ENCODE measurements at places on chromosomes 7 and 10. TPM values are rescaled to one million over a fixed set of nuclear protein-coding genes. Genes with fewer than 3 reads are reported as not detected.
A peak's percentile ranks its signal among the peaks of the same experiment; 100 is the strongest.

Gene MOGAT3
- not detected for total RNA-seq

Gene OR2A5
- not detected for total RNA-seq

Gene ZNF853
- 0.51 TPM for total RNA-seq

Gene NPSR1
- not detected for total RNA-seq

Gene SLIT1
- not detected for total RNA-seq

Gene PDCD11
- total RNA-seq = 25.2 TPM

DNA sequence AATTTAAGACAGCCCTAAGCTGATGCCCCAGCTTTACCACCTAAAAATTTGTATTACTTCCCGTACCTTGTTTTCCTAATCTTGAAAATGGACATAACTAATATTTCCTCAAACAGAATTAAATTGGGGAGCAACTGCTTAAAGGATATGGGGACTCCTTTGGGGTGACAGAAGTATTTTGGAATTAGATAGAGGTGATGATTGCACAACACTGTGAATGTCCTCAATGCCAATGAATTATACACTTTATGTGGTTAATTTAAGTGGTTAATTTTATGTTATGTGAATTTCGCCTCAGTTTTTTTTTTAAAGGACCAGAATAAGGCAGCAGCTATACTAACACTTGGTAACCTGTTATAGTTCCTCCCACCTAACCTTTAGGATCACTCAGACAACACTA is 19.9 kb upstream of the NPFFR1 start:
- no peak for DNase-seq

DNA sequence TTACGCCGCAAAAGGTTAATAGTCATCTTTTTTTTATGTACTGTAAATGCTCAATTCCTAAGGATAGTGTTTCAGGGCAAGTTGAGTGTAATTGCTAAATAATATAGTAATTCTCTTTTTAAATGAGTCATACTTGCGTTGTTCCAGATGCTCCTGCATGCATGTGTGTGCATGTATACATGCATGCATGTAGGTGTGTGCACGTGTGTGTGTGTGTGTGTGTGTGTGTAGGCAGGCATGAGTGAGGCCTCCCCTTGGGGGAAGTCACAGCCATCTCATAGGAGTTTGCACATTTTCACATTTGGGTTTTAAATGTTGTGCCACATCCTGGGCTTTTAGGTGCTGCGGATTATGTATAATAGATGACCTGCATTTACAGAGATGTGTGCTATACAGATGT is 1095.8 kb downstream of the KCNMA1 start:
- DNase-seq = no peak

GRCh38 chr10:78756604-78757343 is 312.0 kb upstream of the ZMIZ1 start:
- DNase-seq = peak; percentile 99

DNA sequence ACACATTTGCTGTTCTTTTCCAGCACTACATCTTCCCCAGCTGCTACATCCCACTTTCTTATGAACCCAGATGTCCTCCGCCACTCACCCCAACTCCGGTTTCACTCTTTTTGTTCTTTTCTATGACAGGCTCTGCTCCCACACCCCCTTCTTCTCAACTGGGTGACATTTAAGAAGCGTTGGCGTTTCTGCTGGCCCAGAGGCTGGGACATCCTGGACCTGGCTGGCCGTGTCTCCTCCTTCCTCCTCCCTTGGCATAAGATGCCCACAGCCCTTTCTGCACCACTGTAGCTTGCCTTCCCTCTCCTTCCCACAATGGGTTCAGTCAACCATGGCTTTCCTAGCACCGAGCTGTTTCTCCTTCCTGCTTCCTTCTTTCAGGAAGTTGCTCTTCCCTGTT is 9.4 kb upstream of the CALML5 start:
- no peak for DNase-seq

GRCh38 chr10:87921931-87922688 is 58.7 kb downstream of the PTEN start:
- DNase-seq = peak; percentile 22

DNA sequence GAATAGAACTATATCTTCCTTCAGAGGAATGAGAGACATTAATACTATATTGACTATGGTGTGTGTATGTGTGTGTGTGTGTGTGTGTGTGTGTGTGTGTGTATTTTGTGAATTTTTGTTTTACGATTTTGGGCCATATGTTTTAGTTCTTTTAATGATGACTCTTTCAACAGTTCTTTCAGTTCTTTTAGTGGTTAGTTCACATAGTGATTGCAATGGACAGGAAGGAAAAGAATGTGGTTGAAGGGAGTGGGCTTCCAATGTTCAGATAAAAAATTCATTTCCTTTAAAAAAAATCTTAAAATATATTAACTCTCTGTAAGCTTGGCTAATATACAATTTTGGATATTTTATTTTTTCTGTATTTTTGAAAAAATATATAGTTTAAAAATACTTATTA is 315.7 kb upstream of the DGKB start:
- DNase-seq = no peak

DNA sequence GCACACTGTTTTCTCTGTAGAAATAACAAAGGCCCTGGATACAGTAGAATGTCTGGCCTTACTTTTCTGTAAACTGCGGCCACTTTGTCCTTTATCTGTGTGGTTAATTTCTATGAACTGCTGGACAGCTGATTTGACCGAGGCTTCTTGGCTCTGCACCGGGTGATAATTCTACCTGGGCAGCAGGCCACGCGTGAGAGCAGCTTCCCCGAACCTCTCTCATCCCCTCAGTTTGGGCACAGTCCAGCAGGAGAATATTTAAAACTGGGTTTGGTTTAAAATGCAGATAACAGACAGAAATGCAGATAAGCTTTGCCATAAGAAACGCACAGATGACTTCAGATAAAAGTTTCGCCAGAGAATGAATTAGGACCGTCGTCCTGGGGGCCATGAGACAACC is 81.0 kb downstream of the CELF2 start:
- DNase-seq = no peak

DNA sequence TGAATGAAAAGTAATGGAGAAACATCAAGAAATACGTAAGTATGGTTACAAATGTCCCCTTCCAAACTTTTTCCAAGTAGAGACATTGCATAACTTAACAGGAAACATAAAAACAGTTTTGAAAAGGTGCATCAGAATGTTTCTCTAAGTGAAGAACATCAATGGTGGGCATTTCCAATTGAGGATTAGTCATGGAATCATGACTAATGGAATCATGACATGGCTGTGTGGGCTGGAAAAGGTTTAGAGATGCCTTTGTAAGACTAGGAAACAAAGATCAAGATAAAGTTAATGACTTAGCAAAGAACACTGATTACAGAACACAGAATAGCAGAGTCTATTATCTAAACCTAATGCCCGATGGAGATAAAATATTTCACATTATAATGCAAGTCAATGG is 272.0 kb downstream of the HPSE2 start:
- DNase-seq = no peak

DNA sequence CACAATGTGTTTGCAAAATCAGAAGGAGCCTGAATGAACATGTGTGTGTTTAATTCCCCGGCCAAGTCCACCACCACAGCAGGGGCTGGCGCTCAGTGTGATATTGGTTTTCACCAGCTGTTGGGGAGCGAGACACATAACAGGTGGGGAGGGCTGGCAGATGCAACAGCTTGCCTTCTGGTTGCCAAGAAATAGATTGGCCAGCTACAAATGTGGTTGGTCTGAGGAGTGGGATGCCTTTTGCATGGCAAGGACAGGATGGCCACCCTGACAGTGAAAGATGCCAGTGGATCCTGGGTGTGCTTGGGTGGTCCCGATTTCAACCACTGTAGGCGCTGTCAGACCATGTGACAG is 292.5 kb upstream of the FZD8 start:
- no peak for DNase-seq

- DNase-seq = peak; percentile 76
These were observed 24.0 kb downstream of the GSTO2 start for GRCh38 chr10:104293011-104293410.

GRCh38 chr10:78515038-78515872 is 481.6 kb downstream of the RPS24 start:
- peak; percentile 52 for DNase-seq

GRCh38 chr10:48792687-48793096 is 108.0 kb downstream of the WDFY4 start:
- peak; percentile 89 for DNase-seq

DNA sequence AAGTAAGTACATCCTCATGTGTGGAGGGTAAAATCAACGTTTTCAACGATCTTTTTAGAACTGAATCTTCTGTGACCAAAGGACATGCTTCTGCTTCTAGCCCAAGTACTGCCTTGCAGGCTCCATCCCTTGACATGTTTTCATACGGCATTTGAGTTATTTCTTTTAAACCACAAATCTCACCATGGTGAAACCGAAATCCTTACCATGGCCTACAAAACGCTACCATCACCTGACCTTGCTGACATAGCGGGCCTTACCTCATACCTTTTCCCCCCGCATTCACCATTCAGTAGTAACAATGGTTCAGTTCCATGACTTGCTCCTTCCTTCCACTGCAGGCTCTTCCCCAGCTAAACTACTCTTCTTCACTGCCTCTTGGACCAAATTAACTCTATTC is 3.5 kb downstream of the RNF216 start:
- DNase-seq = no peak

All from GM23248 (cell line).